ENCODE measurements at places on chromosomes 11 and 22.
A peak's percentile ranks its signal among the peaks of the same experiment; 100 is the strongest.

DNA sequence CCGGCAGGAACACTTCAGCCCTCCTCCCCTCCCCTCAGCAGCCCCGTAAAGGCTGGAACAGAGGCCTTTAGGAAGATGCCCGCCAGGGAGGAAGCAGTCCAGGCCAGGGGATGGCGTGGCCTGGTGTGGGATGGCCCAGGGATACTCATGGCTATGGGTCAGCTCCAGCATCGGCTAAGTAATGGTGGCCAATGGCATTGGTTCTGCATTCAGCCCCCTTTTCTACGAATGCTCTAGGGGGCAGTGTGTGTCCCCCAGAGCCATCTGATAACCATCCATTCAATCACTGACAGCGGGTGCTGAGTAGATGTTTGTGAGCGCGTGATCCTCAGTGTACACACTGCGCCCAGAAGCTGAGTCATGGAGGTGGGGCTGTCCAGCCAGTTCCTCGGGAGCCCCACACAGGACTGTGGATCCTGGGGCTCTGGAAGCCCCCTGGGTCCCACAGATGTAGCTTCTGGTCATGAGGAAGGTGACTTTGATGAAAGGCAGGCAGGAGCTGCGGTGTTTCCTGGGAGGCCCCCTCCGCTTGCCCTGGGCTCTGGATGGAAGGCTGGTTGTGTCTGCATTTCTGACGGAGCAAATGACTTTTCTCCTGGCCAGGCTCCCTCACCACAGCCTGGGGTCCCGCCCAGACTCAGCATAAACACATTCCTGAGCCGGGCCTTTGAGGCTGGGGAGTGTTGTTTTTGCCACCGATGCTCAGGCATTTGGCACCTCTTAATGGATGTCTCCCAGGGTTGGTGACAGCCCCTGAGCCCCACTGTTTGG, 46.5 kb downstream of the FBLN1 start:
- DNase-seq: peak; percentile 49

DNA sequence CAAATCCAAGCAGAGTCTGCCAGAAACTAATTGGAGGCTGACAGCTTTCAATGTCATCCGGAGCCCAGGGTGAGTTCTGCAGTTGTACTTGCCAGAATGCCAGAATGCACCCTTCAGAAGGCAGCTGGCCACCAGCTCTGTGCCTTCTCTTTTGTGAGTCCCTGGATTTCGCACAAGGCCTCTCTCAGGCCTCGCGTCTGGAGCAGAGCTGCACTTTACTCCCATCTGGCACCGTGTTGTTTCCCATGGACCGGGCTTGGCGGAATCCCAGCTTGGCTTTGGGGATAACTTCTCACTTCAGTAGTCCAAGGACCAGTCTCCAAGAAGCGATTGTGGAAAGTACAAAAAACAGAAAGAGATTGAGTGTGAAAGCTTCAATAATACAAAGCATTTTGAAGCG, 451.3 kb upstream of the KIRREL3 start:
- no peak for DNase-seq

GRCh38 chr11:105232021-105232420, 92.5 kb upstream of the CARD18 start:
- DNase-seq: no peak

DNA sequence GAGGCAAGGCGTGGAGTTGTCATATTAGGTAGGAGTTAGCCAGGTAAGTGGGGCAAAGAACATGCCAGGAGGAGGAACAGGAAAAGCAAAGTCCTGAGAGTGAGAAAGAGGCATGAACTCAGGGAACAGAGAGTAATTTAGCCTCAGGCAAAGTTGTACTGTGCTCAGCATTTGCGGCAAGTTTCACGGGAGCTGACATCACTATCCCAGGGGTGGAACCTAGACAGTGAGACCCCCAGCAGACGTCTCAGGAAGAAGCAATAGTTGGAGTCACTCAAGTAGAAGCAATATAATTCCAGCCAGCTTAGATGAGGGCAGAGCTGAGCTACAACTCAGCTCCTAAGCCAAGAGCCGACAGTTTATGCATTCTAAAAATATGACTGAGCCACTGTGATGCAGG, 426.0 kb upstream of the ISX start:
- no peak for DNase-seq

DNA sequence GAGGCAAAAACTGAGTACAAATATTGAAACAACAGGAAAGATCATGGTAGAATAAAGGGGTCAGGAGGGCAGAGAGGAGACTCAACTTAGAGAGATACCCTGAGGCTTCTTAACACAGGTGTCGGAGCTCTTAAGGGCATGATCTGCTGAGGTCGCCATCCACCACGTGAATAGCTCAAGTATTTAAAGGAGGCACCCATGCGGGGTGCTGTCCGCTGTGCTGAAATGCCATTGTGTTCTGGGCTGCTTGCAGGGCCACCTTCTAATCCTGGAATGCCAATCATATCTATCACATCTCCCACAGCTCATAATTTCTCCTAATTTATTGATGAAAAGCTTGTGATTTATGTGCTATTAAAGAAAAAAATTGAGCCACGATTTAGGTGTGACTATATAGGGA, 90.2 kb downstream of the SEZ6L start:
- no peak for DNase-seq

GRCh38 chr11:119388103-119388502, 6.6 kb upstream of the USP2 start:
- no peak for DNase-seq

- no peak for DNase-seq
These were observed 231.6 kb upstream of the UBASH3B start for GRCh38 chr11:122423886-122424285.

DNA sequence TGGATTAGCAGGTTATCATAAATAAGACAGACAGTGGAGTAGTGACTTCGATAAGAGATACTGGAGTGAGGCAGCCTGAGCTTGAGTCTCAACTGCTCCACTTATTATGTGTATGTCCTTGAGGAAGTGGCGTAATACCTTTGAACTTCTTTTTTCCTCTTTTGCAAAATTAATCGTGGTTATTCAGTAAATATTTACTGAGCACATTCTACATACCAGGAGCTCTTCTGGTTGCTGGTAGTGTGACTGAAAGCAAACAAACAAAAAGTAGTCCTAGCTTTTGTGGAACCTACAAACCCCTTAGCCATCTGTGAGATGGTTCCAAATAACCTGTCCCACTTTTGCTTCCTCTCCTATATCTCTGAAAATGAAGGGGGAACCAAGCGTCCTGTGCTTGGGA, 125.6 kb upstream of the ASPHD2 start:
- DNase-seq: no peak

DNA sequence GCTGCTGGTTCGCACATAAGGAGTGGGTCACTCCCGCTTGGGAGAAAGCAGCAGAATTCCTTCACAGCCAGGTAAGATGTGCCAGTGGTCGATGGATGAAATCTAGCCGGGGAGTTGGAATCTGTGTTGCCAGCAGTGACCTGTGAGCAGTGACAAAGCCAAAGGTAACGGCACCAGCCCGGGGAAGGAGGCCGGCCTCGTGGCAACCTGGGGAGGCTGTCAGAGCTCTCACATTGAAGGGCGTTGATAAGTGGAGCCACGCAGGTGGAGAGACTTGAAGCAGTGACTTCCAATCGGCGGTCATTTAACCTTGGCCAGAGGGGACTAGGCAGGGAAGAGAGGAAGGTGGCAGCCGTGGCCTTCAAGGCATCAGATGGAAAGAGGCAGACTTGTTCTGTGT, 58.8 kb downstream of the ARHGAP8 start:
- no peak for DNase-seq

- no peak for DNase-seq
These were observed 31.6 kb upstream of the JAM3 start for GRCh38 chr11:134037046-134037908.

DNA sequence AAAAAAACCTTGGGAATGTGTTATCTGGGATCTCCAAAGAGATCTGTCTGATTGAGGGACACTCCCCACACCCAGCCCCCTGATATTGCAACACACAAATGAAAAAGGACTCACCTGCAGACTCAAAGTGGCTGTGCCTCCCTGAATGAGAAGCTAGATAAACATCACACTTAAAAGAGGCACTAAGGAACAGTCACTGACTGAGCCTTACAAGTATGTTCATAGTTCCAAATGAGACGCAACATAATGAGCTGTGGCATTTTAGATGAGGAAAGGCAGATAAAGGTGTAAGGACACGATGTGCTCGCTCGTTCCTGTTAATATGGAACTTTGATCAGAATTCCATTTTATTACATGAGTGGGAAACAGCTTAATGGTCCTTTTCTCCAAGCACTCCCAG, 21.0 kb upstream of the CFAP300 start:
- DNase-seq: no peak

DNA sequence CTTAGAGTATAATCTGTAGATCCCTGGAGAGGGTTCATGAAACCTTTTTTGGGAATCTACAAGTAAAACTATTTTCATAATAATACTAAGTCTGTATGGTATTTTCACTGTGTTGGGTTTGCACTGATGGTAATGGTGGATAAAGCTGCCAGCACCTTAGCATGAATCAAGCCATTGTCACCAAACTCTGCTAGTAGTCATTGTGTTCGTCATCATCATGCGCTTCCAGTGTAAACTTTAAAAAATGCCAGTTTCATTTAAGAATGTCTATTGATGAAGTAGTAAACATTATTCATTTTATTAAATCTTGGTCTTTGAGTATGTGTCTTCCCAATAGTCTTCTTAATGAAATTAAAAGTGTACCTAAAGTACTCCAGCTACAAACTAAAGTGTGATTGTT, 15.0 kb downstream of the ALKBH3 start:
- DNase-seq: no peak

DNA sequence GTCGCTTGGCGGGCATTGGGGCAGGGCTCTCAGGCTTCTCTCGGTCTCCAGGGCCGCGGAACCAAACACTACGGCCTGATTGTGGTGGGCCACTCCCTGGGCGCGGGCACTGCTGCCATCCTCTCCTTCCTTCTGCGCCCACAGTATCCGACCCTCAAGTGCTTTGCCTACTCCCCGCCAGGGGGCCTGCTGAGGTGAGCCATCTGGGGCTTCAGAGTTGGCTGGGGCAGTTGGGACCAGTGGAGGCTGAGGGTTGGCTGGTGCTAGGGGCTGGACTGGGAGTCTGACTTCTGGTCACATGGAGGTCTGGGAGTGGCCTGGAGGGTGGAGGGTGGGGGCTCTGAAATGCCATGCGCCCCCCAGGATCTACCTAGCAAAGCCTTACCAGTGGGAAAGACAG, 15.3 kb upstream of the MYRF start:
- no peak for DNase-seq

DNA sequence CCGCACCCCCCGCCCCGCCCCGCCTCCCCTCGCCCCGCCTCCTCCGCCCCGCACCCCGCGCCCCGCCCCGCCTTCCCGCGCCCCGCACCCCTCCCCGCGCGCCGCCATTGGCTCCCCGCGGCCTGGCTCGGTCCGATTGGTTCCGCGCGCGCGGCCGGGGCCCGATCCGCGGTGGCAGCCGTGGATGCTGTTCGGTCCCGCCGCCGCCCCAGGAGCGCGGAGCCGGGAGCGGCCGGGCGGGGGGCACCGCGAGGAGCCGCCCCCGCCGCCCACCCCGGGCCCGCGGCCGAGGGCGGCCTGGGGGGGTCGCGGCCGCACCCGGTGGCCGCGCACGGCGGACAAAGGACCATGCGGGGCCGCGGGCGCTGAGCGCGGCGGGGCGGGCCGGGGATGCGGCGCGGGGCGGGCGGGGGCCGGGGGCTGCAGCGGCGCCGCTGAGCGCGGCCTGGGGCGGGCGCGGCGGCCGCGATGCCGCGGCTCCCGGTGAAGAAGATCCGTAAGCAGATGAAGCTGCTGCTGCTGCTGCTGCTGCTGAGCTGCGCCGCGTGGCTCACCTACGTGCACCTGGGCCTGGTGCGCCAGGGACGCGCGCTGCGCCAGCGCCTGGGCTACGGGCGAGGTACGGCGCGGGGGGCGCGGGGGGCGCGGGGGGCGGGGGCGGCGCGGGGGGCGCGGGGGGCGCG, at the start of gene B4GALNT4:
B4GALNT4 (plus strand) TSS at position 164 of the 683 bp plus-strand sequence; CDS start at position 469, 305 bp downstream.
- no peak for DNase-seq

GRCh38 chr22:27213294-27213693, 555.9 kb downstream of the MIAT start:
- no peak for DNase-seq

- DNase-seq: no peak
These were observed 22.1 kb upstream of the BDNF start for GRCh38 chr11:27722117-27722952.

GRCh38 chr11:2742611-2743426, 43.0 kb upstream of the KCNQ1OT1 start:
- DNase-seq: no peak

- peak; percentile 23 for DNase-seq
These were observed 56.0 kb upstream of the OR5AK2 start for GRCh38 chr11:56932572-56933220.

GRCh38 chr11:121341609-121342008, 49.0 kb downstream of the SC5D start:
- DNase-seq: no peak

DNA sequence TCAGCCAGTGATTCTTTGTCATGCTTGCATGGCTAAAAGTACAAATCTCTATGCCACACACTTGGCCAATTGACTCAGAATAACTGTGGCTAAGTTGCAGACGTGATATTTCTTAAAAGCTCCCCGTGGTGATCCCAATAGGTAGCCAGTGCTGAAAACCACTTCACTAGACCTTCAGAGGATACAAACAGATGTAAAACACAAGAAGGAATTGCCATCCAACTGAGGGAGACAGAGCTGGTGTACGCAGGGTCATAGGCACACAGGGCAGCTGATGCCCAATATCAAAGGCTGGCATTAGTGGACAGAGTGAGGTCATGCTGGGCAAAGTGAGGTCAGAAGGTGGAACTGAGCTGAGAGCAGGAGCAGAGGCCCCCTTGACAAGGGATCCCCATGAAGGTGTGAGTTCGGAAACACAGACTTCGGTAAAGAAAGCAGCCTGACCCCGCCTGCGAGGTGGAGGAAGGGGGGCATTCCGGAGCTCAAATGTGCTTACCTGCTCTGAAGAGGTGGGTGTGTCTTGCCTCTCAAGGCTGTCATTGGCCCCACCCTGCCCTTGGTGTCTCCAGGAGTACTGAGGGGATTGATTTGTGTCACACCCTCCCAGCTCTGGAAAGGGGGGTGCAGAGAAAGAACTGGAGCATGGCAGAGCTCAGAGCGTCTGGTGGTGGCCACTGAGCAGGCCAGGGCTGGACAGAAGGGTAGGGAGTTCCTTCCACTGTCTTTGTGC, 344.9 kb upstream of the B3GAT1 start:
- DNase-seq: no peak

- no peak for DNase-seq
These were observed 125.6 kb downstream of the APIP start for GRCh38 chr11:34790620-34791019.

DNA sequence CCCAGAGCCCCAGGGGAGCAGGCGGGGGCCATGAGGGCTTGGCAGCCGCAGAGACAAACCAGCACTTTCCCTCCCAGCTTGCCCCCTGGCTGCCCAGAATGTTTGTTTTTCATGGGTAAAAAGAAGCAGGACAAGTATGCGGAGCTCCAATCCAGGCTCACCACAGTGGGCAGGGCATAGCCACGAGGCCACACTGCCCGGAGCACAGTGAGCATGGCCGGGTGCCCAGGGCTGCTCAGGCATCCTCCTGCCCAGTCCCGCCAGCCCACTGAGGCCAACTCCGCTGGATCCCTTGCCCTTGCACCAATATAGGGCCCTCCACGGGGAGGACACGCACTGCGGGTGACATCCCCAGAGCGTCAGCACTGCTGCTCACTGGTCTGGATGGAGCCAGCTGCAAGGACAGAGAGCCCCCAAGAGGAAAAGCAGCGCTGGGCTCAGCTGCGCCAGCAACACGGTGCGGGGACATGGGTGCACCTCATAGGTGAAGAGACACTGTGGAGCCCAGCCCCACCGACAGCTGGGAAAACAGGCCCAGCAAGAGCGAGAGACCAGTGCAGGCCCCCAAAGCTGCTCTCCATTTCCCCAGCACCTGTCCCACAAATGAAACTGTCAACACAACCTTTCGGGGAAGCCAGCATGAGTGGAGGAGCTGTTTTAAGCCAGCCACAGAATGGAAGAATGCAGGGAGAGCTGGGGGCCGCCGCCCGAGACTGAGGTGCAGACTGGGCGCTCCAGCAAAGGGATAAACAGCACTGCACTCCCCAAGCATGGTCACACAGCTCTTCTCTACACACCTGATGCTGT, 24.8 kb downstream of the ARVCF start:
- DNase-seq: no peak
